GM23338 (cell line): ENCODE measurements at places on chromosomes 5 and 9.

DNA sequence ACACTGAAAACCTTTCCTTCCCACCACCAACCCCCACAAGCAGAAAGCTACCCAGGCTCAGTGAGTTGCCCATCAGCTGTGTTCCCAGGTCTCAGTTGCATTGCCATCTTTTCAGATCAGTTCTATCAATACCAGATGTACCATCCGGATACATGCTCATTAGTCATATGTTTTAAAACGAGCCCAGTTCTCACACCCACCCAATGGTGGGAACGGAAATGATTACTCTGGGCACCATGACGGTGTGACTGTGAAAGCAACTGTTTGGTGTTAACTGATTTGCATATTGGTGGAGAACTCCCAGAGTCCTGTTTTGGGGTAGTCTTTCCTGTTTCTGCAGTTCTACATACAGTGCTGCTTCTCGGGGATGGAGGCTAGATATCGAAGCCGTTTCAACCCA lies 212.3 kb downstream of the TRIM36 start:
- no peak for DNase-seq

- DNase-seq, result no peak
Measured at GRCh38 chr9:112838342-112838741, 52.3 kb downstream of the SLC46A2 start.

- DNase-seq, result peak; percentile 53
Measured at GRCh38 chr9:109319017-109319625, 1.7 kb downstream of the EPB41L4B start.

GRCh38 chr5:93395010-93395409 lies 186.0 kb downstream of the NR2F1-AS1 start:
- no peak for DNase-seq

DNA sequence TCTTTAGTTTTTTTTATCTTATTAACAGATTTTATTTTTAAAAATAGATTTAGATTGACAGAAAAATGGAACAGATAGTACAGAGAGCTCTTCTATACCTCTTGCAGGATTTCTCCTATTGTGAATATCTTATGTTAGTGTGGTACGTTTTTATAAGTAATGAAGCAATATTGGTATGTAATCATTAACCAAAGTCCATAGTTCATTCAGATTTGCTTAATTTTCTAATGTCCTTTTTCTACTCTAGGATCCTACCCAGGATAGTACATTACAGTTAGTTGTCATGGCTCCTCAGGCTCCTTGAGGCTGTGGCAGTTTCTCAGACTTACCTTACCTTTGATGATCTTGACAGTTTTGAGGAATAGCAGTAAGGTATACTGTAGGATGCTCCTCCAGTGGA lies 30.4 kb downstream of the PPP2R2B start:
- DNase-seq, result no peak
